ENCODE measurements at places on chromosomes 4 and X.

DNA sequence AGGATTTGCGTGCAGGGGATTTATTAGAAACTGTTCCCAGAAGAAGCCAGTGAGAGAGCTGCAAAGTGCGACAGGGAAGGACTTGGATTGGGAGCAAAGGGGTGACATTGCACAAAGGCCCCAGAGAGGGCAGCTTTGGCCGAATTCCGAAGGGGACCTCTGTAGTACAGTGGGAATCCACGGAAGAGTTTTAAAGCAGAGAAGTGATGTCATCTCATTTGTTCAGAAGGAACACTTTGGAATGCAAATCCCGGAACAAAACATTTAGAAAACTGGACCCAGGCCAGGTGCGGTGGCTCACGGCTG lies 71.7 kb downstream of the FAM184B start:
- DNase-seq: no peak

DNA sequence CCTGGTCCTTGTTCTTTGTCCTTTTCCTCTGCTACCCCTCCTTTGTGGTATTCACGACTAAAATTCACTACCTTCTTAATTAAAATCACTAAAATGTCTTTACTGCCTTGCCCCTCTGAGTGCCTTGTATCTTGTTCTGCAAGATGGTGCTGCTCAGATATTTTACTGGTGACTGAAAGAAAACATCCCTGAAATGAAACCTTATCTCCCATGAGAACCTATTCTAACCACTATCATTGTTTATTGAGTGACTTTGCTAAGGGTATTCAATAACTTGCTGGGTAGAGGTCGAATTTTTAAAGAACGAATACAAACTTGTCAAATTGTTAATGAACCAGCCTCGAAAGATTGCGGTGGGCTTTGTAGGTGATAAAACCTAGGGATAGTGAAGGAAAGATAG lies 52.8 kb downstream of the SPRY1 start:
- DNase-seq: no peak

GRCh38 chr4:112170451-112170993 lies 25.3 kb downstream of the FAM241A start:
- DNase-seq: no peak

DNA sequence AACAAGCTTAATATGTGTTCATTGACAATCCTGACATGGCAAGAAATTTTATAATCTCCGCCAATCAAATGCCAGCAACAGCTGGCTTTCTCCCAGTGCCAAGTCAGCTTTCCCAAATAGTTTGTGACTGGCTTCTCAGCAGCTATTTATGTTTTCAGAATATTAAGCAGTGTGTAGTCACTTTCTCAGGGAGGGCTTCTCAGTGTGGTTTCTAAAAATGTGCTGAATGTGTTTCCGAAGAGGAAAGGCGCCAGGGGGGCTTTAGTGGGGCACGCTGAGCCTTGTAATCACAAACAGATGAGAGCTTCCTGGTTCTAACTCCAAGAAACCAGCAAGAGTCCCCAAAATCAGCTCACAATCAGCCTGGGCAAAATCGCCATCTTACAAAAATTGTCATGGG lies 258.7 kb upstream of the CPEB2 start:
- no peak for DNase-seq

DNA sequence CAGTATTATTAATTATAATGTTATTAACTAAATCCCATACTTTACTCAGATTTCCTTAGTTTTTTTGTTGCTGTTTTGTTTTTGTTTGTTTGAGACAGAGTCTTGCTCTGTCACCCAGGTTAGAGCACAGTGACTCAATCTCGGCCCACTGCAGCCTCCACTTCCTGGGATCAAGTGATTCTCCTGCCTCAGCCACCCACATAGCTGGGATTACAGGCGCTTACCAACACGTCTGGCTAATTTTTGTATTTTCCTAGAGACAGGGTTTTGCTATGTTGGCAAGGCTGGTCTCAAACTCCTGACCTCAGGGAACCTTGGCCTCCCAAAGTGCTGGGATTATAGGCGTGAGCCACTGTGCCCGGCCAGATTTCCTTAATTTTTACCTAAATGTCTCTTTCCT lies 72.2 kb downstream of the ANAPC4 start:
- no peak for DNase-seq
